ENCODE measurements at places on chromosomes 5 and 9.

DNA sequence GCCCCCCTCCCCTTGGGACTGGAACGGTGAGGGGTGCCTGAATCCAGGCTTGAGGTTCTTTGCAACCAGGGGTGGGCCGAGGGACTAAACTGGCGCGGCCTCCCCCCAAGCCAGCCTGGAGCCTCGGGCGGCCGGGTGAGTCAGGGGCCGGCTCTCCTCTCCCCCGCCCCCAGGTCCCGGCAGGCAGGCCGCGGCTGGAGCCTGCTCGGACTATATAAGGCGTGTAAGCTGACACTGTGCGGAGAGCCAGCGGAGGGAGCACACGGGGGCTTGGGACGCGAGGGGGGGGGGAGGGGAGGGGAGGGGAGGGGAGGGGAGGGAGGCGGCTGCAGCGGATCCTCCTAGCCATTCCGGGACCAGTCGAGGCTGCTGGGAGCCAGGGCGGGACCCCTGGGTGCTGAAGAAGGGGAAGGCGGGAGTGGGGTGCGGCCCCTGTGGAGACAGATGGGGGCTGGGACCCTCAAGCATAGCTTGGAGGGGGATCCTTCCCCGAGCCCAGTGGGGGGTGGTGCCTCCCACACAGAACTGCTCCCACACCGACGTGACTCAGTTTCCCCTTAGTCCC lies 595 bp downstream of the PDLIM7 start:
- H3K27ac ChIP-seq = no peak overlapping the region
- no peaks in the 10 kb centered on the region for H3K27me3 ChIP-seq

- no peak overlapping the region for H3K4me3 ChIP-seq
- peaks cover 52% of the 10 kb centered on the region for H3K4me1 ChIP-seq
- H3K27ac ChIP-seq = no peak overlapping the region
- no peaks in the 10 kb centered on the region for H3K36me3 ChIP-seq
- no peak for DNase-seq
Observed at GRCh38 chr5:77632526-77633206, 5.8 kb downstream of the OTP start.

DNA sequence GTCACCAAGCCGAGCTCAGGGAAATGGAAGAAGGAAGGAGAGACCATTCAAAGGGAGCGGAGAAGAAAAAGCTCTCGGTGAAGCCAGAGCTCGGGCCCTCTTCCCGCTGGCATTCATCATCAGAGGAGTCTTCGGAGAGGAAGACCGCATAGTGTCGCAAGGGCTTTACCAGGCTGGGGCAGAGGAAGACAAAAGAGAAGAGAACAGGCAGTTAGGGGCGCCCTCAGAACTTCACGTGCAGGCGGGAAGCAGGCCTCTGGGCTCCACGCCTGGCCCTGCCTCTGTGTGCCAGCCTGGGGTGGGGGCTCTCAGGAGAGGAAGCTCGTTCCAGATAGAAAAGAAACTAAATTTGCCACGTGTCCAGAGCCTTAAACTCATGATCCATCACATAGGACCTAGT lies 31.7 kb downstream of the CRB2 start:
- peaks cover 4% of the 10 kb centered on the region for H3K36me3 ChIP-seq
- DNase-seq = no peak
- no peaks in the 10 kb centered on the region for H3K4me1 ChIP-seq
- H3K27me3 ChIP-seq = no peaks in the 10 kb centered on the region

DNA sequence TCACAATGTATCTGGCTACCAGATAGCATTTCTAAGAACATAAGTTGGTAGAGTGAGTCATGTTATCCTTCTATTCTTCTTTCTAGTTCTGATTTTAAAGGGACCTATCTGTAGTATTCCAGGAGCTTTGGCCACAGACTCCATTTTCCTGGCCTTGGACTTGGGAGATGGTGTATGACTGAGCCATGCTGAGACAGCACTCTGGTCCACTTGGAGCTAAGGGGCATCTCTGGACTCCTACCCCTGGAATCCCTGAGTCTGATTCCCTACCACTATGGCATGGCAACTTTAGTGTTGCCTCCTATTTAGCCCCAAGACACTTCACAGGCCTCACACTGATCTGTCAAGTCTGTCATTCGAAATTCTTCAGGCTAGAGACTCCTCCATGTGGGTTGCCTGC lies 58.8 kb downstream of the BAAT start:
- no peaks in the 10 kb centered on the region for H3K36me3 ChIP-seq
- H3K27me3 ChIP-seq = no peaks in the 10 kb centered on the region
- DNase-seq = no peak
- H3K4me3 ChIP-seq = no peak overlapping the region
- H3K27ac ChIP-seq = no peak overlapping the region

DNA sequence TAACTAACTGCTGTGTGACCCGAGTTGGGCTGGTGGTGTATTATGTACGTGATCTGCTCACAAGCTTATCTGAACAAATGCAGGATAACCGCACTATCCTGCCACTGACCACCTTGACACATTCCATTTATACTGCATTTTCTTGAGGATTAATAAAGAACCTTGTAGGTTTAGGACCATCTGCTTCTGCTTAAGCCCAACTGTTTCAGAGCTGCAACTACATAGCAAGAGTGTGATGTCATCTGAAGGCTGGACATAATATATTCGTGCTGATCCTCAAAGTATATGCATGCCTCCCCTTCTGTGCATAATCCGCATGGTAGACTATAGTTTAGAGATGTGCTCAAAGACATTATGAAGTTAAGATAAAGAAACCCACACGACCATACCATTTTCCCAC lies 435.9 kb downstream of the BNC2 start:
- H3K4me1 ChIP-seq = no peaks in the 10 kb centered on the region
- H3K36me3 ChIP-seq = no peaks in the 10 kb centered on the region
- no peak overlapping the region for H3K27ac ChIP-seq
- H3K27me3 ChIP-seq = no peaks in the 10 kb centered on the region
- H3K4me3 ChIP-seq = no peak overlapping the region

- H3K4me3 ChIP-seq = no peak overlapping the region
- no peak for DNase-seq
- H3K27ac ChIP-seq = no peak overlapping the region
- no peaks in the 10 kb centered on the region for H3K36me3 ChIP-seq
- no peaks in the 10 kb centered on the region for H3K27me3 ChIP-seq
Observed at GRCh38 chr5:65769539-65769938, 47.5 kb downstream of the NLN start.

GRCh38 chr5:35815089-35815936 lies 41.4 kb upstream of the IL7R start:
- peaks cover 65% of the 10 kb centered on the region for H3K4me1 ChIP-seq
- peak overlapping the region; percentile 59 for H3K27ac ChIP-seq
- no peak for DNase-seq
- no peaks in the 10 kb centered on the region for H3K27me3 ChIP-seq

GRCh38 chr9:113661074-113661473 lies 197.5 kb downstream of the RGS3 start:
- no peak overlapping the region for H3K4me3 ChIP-seq
- H3K27ac ChIP-seq = no peak overlapping the region
- no peak for DNase-seq
- H3K36me3 ChIP-seq = no peaks in the 10 kb centered on the region

GRCh38 chr9:131788851-131789250 lies 49.0 kb upstream of the RAPGEF1 start:
- H3K4me1 ChIP-seq = no peaks in the 10 kb centered on the region
- no peak overlapping the region for H3K4me3 ChIP-seq
- no peak for DNase-seq
- H3K36me3 ChIP-seq = no peaks in the 10 kb centered on the region

- H3K36me3 ChIP-seq = no peaks in the 10 kb centered on the region
- H3K4me1 ChIP-seq = no peaks in the 10 kb centered on the region
- H3K27ac ChIP-seq = no peak overlapping the region
Observed at GRCh38 chr5:83265318-83265717, 188.0 kb downstream of the XRCC4 start.

Data from CD4-positive, alpha-beta T cell (primary cell).